ENCODE measurements at places on chromosomes 1 and 21.

DNA sequence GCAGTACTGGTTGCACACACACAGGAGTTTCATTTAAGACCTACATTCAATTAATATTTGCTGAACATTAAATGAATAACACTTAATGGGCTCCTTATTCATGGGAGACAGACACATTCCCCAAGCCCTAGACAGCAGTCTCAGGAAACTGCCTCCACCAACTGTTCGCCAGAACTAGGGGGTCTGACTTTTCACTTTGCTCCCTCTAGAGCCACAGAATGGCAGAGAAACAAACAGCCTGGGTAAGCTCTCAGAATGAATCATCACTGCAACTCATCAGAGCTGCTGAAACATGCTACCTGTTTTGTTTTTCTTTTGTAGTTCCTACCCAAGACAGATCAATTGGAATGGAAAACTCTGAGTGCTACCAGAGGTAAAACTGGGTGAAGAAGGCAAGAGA, 31.7 kb downstream of the ELK4 start:
- DNase-seq = no peak

DNA sequence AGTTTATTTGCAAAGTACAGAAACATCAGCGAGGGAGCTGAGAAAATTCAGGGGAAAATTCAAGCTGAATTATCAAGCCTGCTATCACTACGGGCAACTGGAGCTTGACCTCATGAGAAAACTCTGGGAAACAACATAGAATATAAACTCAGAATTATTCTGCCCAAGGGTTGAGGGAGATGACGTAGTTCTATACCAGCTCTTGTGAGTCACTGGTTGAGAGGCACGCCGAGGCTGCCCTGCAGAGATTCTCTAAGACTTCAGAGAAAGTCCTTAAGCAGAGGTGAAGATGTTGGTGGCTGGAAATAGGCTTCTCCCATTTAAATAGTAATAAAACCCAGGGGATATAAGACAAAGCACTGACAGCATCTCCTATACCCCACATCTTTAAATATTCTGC, 12.3 kb downstream of the SYDE2 start:
- DNase-seq = no peak

DNA sequence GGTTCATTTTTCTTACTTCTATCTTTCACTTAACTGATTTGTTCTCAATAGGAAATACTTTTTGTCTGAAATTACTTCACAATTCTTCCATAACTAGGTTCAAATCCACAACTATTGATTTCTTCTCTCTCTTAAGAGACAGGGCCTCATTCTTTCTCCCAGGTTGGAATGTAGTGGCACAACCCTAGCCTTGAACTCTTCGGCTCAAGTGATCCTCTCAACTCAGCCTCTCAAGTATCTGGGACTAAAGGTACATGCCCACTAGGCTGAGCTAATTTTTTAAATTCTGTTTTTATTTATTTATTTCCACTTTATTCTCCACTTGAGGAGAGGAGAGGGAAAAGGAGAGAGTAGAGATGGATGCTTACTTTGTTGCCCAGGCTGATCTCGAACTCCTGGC, 370.4 kb upstream of the PLXNA2 start:
- no peak for DNase-seq

DNA sequence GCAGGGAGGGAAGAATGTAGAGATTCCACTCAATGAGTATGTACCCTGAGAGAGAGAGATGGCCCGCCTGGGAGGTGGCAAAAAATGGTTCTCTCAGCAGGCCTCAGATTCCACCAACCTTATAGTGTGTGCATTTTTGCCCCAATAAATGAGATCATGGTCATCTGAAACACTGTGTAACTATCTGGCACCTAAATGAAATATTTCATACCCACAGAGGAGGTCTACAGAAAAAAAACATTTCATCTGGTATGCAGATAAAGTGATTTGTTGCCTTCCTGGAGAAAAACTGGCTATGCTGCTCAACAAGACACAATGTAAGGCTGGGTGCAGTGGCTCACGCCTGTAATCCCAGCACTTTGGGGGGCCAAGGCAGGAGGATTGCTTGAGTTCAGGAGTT, 4.9 kb downstream of the TMCO2 start:
- no peak for DNase-seq

DNA sequence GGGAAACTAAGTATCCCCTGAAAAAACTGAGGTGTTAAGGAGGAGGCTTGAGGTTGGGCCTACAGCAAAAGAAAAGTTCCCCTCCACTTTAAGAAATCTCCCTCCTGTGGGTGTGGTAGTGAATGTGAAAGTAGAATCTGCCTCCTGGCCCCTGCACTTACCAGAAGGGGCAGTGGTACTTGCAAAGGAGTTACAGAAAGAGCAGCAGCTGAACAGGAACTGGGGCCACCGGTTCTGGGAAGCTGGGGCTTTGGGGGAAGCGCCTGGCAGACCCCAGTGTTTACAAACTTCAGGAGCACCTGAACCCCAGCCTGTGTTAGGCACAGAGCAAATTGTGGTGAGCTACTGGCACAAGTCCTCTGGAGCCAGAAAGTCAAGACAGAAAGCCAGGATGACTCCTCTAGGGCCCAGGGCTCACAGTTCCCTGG, 250.2 kb upstream of the FGGY start:
- no peak for DNase-seq

DNA sequence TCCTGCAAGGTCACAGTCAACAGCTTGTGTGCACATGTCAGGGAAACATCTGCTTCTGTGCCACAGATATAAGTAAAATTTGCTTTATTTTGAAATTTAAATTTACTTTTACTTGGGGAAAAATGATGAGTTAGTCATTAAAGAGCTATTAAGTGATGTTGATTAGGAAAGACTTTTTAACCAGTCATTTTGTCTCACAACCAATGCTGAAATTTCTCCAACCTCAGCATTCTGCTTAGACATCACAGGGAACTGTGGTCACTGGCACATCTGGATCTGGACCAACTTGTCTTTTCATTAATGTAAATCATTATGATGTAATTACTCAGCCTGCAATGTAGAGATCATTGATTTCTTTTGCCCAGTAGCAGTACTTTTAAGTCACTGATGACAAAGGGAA, 301.0 kb downstream of the TTLL7 start:
- no peak for DNase-seq

GRCh38 chr1:113579256-113580018, 179.8 kb downstream of the PHTF1 start:
- no peak for DNase-seq

GRCh38 chr21:27362249-27362648, 395.4 kb upstream of the ADAMTS5 start:
- no peak for DNase-seq

DNA sequence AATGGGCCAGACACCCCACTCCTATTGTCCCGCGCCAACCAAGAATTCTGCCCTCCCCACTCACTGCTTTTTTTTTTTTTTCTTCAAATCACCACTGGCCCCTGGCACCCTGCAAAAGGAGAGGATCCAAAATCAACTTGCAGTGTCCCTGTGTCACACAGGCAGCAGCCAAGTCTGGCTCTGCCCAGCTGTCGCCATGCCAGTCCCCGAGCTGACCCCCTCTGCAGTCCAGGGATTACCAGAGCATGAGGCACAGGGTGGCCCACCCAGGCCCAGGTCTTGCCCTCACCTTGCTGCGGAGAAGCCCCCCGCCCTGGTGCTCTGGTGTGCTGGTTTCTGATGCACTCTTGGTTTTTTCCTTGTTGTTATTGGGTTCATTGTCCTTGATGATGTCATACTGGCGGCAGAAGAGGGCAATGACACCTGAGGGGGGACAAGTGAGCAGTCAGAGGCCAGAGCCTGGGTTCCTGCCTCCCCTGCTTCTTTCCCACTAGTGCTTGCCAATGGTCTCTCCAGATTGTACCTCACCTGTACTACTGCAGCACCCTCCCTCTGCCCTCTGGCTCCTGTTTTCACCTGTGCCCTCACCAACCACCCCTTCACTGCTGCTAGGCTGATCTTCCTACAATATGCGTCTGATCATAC, 6.2 kb downstream of the FNDC5 start:
- DNase-seq = no peak

GRCh38 chr1:203359010-203359571, 8.2 kb upstream of the FMOD start:
- no peak for DNase-seq

GRCh38 chr1:219938706-219939105, 10.3 kb upstream of the SLC30A10 start:
- DNase-seq = no peak

DNA sequence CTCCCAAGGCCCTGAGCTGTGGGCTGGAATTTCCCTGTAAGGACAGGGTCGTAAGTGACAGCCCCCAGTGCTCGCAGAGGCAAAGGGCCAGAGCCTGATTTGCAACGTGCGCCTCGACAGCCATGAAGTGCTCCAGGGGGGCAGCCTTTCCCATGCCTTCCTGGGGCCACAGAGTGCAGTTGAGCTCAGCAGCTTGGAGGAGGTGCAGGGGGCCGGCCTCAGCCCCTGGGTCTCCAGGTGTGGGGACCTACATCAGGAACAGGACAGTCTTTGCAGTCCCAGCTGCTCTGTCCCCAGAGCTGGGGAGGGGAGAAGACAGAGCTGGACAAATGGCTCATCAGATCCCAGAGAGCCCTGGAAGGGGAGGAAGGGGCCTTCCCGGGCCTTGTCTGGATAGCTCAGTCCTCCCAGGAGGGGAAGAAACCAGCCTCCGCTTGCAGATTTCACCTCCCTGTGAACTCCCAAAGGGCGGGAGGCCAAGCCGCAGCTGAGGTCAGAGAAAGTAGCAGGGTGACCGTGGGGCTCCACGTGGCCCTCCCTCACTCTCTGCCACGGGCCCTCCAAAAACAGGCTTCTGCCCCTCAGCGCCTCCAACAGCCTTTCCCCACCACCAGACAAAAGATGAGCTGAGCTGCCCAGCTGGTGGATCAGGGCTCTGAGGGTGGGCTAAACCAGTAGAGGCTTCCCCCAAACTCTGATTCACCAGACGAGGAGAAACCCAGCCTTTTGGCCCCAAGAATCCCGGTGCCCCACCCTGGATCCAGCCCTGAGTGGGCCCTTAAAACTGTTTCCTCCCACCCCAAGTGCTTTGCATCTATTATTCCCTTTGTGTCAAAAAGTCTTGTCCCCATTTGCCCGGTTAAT, 76.5 kb downstream of the DHRS3 start:
- peak; percentile 85 for DNase-seq

DNA sequence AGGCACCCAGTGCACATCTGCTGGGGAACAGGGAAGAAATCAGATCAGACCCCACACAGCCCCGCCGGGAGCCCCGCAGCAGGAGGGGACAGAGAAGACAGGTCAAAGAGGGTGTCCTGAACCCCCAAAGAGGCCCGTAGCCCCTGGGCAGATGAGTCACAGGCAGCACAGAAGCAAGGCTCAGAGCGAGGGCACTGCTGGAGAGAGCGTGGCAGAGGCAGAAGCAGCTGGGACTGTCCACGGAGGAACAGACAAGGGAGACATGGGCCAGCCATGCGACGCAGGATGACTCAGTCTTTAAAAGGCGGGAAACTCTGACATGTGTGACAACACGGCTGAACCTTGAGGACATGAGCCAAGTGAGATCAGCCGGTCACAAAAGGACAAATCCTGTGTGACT, 14.5 kb upstream of the PRDM16 start:
- peak; percentile 46 for DNase-seq

- peak; percentile 81 for DNase-seq
Measured at GRCh38 chr1:246724016-246724730, at the start of gene SCCPDH. Gene SCCPDH, plus strand, starts transcription at chr1:246724409. Its CDS starts 14 bp downstream, at chr1:246724423.

DNA sequence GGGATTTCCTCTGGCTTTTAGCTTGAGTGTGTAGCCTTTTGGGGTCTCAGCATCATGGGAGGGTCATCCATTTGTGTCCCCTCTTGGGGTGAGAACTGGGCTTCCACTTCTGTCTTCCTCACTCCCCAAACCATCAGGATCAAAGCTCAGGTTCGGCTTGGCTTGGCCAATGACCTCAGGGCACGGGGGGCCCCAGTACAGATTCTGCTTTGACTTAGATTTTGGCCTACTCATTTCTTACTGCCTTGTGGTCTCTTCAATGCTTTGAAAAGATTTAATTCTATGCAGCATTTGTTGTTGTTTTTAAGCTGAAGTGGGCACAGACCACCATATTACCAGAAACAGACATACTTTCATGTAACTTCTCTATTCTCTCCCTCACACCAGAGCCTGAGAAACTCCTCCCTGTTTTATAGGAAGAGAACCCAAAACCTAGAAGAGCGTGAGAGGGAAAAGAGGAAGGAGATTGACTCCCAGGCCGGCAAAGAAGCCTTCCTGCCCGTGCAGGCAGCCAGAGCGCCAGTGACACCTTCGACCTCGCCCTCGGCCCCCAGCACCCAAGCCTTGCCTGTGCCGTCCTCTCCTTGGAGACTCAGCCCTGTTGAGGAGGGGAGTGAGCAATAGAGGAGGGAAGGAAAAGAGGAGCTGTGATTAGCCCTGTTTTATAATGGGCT, 1.9 kb upstream of the S100A3 start:
- DNase-seq = no peak

- no peak for DNase-seq
Measured at GRCh38 chr1:209835782-209836298, 8.1 kb downstream of the UTP25 start.

DNA sequence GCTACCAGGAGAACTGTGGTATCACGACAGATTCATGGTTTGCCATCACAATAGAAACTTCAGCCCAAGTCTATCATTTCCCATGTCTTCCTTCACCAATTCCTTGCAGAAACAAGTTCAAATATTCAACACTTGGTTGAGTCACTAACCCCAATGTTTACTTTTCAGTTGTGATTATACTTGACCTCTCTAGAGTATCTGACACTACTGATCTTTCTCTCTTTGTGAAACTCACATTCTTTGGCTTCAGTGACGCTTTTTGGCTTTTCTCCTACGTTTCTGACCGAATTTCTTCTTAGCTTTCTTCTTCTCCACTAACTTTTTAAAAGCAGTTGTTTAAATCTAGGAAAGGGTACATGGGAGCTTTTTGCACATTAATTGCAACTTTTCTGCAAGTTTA, 48.8 kb upstream of the HMGB4 start:
- no peak for DNase-seq

DNA sequence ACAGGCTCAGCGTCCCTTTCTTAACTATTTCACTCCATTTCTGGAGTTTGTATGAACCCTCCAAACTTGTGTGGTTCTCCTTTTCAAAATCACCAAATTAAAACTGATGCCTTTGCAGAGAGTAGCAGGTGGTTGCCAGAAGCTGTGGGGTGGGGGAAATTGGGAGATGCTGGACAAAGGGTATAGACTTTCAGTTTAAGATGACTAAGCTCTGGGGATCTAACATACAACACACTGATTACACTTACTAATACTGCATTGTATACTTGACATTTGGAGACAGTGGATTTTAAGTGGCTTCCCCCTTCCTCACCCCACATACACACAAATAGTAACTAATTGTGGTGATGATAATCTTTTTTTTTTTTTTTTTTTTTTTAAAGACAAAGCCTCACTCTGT, 11.1 kb upstream of the SCYL3 start:
- DNase-seq = no peak
